ENCODE measurements at places on chromosomes 2 and 18.
A peak's percentile ranks its signal among the peaks of the same experiment; 100 is the strongest.

- DNase-seq = no peak
Measured at GRCh38 chr2:75506101-75506697, 54.5 kb downstream of the EVA1A start.

- DNase-seq = no peak
Measured at GRCh38 chr2:189982780-189983394, 79.6 kb downstream of the MSTN start.

- no peak for DNase-seq
Measured at GRCh38 chr2:22283436-22283835, 1101.5 kb upstream of the KLHL29 start.

DNA sequence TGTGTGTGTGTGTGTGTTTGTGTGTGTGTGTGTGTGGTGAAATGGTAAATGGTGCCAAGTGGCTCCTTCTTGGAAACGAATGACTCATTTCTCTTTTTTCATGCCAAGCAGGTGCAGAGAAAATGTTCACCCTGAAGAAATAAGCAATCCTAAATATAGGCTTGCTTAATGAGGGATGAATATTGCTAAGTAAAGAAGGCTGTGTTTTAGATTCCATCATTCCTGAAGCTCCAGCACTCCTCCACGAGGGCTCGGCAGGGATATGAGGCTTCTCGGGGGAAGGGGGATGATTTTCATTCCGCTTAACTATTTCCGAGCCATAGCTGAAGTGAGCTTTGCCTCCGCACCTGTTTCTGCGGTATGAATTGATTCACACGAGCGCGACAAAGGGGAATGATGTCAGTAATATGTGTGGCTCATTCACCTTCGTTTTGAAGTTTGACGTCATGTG, 72.9 kb downstream of the TSN start:
- DNase-seq = no peak

- DNase-seq = no peak
Measured at GRCh38 chr2:10407841-10408648, 40.1 kb downstream of the ODC1 start.

DNA sequence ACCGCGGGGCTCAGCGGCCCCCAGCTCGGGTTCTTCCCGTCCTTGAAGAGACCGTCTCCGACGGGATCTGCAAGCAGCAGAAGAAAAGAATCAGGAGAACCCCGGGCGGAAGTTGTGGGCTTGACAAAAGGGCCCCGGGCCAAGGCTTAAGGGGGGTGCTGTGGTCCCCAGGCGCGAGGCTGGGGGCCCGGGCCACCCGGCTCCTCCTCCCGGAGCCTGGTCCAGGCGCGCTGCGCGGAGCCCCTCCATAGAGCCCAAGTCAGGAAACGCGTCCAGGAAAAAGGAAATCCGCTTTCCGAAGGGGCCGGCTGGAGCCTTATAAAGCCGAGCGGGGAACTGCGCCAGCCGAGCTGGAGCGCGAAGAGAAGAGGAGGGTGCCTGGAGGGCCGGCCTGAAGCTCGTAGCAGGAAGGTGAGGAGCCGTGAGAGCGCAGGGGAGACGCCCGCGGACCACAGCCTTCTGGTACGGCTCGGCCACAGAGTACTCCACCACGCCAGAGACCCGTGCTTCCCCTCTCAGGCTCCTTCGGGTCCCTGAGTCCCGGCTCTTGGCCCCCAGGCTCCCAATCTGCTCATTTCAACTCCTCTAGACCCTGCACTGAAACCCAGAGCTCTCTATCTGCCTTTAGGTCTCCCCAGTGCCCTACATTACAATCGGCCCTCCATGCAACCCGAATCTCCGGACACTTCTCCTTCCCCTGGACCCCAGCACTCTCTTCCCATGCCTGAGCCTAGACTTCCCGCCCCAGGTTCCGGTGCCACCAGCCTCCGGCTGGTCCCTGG, 554 bp downstream of the FEV start:
- DNase-seq = peak; percentile 44

GRCh38 chr2:61995515-61995914, 90.0 kb downstream of the COMMD1 start:
- DNase-seq = no peak

GRCh38 chr2:54658564-54659071, 64.8 kb upstream of the EML6 start:
- no peak for DNase-seq

DNA sequence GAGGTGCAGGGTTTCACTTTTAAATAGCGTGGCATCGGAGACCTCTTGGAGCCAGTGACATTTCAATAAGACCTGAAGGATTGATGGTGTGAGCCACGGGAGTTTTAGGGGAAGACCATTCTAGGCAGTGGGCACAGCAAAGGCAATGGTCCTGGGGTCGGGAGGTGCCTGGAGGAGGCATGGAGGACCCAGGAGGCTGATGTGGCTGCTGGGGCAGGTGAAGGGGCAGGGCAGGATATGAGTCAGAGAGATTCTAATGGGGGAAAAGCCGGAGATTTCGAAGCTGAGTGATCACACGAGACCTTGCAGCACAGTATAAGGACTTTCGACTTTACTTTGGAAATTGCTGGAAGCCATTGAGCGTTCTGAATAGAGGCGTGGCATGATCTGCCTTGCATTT, 79.6 kb upstream of the KCNE4 start:
- DNase-seq = no peak

DNA sequence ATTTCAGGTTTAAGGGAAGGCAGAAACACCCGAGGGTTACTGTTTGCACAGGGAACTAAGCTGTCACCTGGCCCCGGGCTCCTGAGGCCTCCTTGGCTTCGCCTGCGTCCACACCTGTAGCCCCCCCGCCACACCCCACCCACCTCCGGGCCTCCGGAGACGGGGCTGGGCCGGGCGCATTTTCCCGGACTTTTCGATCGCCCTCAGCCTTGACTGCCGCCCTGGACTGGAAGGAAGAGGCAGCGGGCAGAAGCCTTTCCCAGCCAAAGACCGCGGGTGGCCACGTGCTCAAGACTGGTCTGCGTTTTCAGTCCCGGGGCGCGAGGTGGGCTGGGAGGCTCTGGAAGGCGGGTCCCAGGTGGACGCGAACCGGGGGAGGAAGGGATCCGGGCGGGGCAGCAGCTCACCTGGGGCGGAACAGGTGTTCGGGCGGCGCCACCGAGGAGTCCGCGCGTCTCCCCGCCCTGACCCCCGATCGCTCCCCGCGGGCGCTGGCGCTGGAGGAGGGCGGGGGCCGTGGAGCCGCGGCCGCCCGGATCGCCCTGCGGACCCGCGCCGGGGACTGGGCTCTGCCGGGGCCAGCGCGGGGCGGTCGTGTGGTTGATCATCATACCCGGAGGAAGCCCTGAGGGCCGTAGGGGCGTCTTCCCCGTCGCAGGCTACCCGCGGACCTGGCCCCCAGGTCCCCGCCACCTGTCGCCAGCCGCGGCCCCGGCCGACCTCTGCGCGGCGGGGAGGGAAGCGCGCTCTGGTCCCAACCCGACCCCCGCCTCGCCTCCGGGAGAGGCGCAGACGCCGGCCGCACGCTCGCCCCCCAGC, 3.2 kb downstream of the ID2 start:
- DNase-seq = no peak

GRCh38 chr18:67468038-67468437, 48.5 kb downstream of the DSEL start:
- no peak for DNase-seq

Data from glomerular endothelial cell (primary cell).